ENCODE measurements at places on chromosomes 4 and X. TPM values are rescaled to one million over a fixed set of nuclear protein-coding genes. Genes with fewer than 3 reads are reported as not detected.

DNA sequence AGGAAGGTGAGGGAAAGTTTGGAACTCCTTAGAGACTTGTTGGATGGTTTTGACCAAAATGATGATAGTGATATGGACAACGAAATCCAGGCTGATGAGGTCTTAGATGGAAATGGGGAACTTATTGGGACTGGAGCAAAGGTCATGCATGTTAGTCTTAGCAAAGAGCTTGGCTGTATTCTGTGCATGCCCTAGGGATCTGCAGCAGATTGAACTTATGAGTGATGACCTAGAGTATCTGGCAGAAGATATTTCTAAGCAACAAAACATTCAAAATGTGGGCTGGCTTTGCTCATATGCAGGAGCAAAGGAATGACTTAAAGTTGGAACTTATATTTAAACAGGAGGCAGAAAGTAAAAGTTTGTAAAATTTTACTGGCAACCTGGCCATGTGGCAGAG, 489.3 kb upstream of the DIPK2B start:
- DNase-seq, result no peak

GRCh38 chr4:6619116-6619465, 21.4 kb upstream of the MRFAP1 start:
- no peak for DNase-seq

PABPC1L2A gene
- total RNA-seq, result not detected

DNA sequence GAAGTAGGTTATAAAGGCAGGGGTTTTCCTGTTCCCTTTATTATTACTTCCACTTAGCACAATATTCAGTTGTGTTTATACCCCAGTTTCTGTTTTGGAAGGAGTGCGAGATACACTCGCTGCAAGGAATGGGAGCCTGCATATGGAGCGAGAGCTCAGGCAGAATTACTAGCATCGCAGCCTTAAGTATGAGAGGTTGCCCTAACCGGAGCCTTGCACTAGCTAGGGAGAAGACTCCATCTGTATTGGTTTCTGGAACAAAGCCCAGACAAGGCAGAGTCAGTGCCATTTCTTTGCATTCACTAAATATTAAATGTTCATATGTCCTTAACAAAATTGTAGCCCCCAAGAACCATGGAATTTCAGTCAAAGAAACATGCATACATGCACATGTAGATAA, 6.2 kb upstream of the DCTD start:
- DNase-seq, result no peak

DNA sequence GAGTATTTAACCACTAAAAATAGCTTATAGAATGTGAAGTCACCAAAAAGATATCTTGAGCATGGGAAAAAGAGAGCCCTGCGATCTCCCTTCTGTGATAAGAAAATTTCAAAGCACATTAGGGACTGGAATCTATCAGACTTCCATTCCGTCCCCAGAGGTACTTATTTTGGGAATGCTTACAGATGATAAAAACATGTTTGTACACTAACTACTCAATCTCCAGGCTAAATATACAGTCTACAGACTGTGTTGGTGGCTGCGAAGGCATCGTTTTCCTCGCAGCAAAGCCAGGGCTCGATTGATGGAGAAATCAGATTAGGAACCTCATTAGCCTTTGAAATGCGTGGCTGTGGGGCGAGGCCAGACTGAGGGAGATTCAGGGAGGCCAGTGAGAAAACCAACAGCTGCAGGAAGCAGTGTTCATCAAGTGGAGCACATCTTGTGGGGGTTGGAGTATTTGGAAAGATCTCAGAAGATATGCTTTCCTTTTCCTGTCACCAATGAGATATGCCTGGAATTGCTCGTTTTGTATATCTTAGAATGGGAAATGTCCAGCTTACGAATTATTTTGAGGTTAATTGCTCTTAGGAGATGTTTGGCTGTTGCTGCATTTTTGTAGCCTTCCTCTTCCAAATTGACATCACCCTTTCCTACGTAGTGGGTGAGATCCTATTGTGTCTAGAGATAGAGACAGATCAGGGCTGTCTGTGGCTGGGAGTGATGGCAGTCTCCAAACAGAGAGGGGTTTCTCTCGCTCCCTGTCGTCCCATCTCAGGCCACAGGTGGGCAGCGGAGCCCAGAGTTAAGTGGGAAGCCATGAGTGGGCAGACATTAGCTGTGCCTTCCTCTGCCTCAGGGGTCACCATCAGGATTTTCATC, 224.9 kb upstream of the FAT1 start:
- no peak for DNase-seq

- DNase-seq, result no peak
These were observed 220.0 kb downstream of the PPP3CA start for GRCh38 chr4:101127176-101127790.

NUP62CL gene
- 0.20 TPM for total RNA-seq

TMEM150C gene
- 4.4 TPM for total RNA-seq

CLIC2 gene
- 7.3 TPM for total RNA-seq

DNA sequence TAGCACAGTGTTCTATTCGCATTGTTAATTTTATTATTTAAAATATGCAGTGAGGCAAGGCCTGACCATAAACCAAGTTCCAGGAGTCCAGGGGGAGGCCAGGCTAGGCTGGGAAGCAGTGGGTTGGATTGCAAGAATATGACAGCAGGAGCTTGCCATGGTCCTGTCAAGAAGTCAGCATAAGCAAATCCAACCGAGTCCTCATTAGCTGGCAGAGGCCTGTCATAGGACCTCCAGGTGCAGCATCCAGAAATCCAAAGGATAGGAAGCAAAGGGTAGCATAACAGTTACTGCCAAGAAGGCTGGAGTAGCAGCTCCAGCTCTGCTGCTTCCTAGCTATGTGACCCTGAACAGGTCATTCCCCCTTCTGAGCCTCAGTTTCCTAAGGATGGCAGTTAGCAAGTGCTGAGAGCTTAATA, 13.4 kb downstream of the PJA1 start:
- no peak for DNase-seq

- DNase-seq, result no peak
These were observed 257.7 kb upstream of the GNPDA2 start for GRCh38 chr4:44984083-44984482.

GRCh38 chrX:139106069-139106468, 394.6 kb upstream of the FGF13 start:
- DNase-seq, result no peak

Data from pulmonary artery endothelial cell (primary cell).